ENCODE measurements at places on chromosomes 5 and 9.
A peak's percentile ranks its signal among the peaks of the same experiment; 100 is the strongest.

- DNase-seq: no peak
These were observed 243.8 kb downstream of the BNC2 start for GRCh38 chr9:16626577-16627130.

GRCh38 chr9:120741701-120742100, 27.4 kb upstream of the MEGF9 start:
- no peak for DNase-seq

GRCh38 chr9:125295657-125296056, 34.0 kb downstream of the GAPVD1 start:
- no peak for DNase-seq

- DNase-seq: peak; percentile 59
These were observed 576 bp downstream of the MAP1B start for GRCh38 chr5:72107901-72108201.

- DNase-seq: no peak
These were observed 76.0 kb downstream of the COL15A1 start for GRCh38 chr9:99019510-99020331.

DNA sequence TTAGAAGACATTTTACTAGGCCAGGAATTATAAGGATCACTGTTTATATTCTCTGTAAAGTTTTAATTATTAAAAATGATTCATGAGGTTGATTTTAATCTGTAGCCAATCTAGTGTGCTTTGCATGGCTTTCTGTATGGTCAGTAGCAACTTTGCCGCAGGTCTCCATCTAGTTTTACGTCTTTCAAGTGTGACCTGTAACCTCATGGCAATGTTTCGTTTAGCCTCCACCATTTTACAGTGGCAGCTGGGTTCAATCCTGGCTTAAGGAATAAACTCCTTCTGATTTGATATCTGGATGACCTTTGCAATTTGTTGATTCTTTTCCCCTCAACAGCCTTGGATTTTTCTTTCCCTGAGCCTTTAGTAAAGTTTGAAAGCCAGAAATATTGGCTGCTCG, 434.5 kb upstream of the CDH9 start:
- no peak for DNase-seq

- no peak for DNase-seq
These were observed 119.8 kb upstream of the TBC1D2 start for GRCh38 chr9:98375138-98375726.

DNA sequence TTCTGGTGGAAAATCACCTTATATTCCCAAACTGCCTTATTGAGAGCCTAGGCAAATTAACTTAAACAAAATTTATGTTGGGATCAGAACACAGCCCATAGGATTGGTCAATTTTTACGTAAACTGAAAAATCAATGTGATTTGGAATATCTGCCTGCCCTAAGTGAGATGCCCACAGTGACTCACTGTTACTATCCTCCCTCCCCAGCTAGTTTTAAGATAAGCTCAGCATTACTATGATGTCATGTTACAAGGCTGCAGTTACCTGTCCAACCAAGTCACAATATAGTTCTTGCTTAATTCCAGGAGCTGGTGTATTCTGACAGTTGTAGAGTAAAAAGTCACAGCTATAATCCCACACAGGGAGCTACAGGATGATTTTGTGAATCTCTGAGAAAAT, 23.1 kb downstream of the SKP1 start:
- no peak for DNase-seq

GRCh38 chr9:130192382-130192999, 20.3 kb downstream of the NCS1 start:
- no peak for DNase-seq

GRCh38 chr9:12882430-12882829, 107.6 kb downstream of the LURAP1L start:
- DNase-seq: no peak

DNA sequence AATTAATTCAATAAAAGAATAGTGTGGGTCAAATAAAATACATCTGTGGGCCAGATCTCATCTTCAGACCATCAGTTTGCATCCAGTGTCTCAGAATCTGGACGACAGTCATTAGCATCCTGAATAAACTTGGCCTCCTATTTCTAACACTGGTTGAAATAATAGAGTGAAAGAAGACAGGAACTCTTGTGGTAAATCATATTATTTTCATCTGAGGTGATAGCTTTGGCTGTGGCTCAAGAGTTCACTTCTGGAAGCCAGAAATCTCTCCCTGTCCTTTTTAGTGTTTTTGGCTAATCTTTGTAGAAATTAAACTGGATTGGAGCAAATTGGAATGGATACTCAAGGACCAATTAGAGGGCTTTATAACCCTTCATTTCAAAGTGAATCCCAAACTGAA, 63.4 kb upstream of the HMHB1 start:
- no peak for DNase-seq

- DNase-seq: no peak
These were observed 33.4 kb downstream of the GRIA1 start for GRCh38 chr5:153523831-153524230.

DNA sequence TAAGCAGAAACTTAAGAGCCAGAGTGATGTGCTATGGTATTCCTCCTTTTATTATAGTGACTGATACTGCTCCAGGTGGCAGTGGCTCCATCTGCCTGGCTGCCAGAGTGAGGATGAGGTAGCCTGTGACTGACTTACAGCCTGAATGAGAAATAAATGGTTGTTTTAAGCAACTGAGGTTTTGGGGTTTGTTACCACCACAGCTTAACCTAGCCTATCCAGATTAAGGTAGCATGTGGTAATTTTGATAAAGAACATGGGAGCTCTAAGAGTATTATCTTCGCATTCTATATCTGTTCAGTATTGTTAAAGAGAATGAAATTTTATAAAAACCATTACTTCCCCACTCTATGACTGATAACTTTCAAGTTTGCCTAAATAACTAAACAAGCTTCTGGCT, 39.0 kb downstream of the GOLPH3 start:
- DNase-seq: no peak

GRCh38 chr5:1118738-1119137, 6.9 kb upstream of the SLC12A7 start:
- peak; percentile 24 for DNase-seq

DNA sequence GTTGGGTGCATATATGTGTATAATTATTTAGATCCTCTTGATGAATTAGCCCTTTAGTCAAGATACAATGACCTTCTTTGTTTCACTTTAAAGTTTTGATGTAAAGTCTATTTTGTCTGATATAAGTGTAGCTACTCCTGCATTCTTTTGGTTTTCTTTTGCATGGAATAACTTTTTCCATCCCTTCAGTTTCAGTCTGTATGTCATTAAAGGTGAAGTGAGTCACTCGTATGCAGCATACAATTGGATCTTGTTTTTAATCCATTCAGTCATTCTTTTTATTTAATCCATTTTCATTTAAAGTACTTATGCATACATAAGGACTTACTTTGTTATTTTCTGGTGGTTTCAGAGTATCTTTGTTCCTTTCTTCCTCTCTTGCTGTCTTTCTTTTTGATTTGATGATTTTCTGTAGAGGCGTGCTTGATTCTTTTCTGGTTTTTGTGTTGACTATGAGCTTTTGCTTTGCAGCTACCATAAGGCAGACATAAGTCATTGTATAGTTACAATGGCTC, 36.3 kb upstream of the FAM120A start:
- no peak for DNase-seq

GRCh38 chr9:134591082-134591571, 50.5 kb upstream of the COL5A1 start:
- DNase-seq: no peak

DNA sequence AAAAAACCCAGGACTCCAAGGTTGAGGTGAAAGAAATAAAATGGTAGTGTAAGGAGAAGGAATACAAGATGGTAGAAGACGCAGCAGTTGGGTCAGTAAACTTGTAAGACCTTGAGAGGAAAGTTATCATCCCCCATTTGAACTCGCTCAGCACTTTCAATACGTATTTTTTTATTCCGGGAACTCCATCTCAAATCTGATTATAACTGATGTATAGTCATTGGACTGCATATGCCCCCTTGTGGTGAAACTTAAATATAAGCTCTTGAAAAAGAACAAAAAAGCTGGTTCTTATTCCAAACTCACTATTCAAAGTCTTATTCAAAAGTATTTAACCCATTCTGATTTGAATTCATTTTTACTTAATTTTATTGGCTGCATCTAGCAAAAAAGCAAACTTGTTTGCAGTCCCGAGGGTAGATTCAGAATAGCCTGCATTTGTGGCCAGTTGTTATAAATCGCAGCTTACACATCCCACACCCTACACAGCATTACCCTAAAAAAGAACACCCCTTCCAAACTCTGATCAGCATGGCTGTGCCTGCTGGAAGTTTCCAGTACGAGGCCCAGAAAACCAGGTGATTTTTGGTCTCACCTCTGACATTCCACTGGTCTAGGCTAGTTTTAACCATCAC, 118.0 kb downstream of the ESM1 start:
- peak; percentile 39 for DNase-seq

DNA sequence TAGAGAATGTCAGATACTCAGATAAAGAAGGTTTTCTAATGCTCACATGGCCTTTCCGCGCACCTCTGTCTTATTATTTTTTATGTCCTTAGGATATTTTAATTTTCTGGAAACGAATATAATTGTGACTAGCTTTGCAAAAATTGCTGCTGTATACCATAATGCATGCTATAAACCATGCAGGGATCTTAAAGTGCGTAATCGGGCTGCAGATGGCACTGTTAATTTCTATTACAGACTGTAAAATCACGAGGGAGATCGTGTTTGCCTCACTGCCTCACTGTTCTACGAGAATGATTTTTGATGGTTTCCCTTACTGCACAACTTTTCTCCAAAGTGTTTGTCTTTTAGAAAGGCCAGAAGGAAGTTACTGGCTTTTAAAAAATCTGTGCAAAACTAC, 356.1 kb downstream of the TUSC1 start:
- no peak for DNase-seq

DNA sequence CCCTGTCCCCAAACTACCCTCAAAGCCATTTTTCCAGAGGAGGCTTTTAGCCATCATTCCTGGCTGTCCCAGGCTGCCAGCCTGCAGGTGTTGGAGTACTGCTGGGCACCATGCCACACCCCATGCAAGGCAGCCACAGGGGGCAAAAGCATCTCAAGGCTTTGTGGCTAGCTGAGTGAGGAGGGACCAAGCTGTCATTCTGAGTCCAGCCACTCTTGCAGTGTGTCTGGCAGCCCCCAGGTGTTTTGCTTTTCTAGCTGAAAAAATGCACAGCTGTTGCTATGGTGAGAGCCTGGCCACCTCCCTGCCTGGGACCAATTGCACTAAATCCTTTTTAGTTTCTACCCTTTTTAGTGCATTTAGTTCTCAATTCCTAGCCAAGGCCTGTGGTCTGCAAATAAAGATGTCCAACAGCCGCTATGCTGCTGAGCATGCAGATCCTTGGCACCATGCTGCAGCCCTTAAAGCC, 50.4 kb upstream of the PTGS1 start:
- no peak for DNase-seq

- DNase-seq: no peak
These were observed 52.6 kb upstream of the SH3PXD2B start for GRCh38 chr5:172506921-172507320.

- DNase-seq: no peak
These were observed 41.2 kb downstream of the FREM1 start for GRCh38 chr9:14868772-14869583.

- no peak for DNase-seq
These were observed 82.4 kb downstream of the IQGAP2 start for GRCh38 chr5:76485511-76485910.

- no peak for DNase-seq
These were observed 491.8 kb upstream of the COX7C start for GRCh38 chr5:86125731-86126601.

DNA sequence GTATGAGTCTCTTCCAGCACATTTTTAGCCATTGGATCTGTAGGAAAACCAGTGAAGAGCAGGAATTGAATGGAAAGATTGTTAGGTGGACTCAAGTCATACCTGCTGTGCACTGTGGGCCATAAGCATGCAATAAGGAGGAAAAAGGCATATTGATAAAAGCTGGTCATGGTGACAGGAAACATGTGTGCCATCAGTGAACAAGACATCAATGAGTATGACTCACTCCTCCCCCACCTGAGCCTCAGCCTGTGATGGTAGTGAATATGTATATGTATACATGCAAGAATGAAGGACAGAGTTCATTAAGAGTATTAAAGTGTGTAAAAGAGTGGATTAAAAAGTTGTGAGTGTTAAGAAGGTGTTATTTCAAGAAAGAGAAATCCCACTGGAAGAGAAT, 164.5 kb downstream of the TMEM38B start:
- no peak for DNase-seq
